ENCODE measurements at places on chromosomes 12 and 14. TPM values are rescaled to one million over a fixed set of nuclear protein-coding genes. Genes with fewer than 3 reads are reported as not detected.

Gene PLEKHD1
- not detected for polyA plus RNA-seq

- no peak for DNase-seq
Observed at GRCh38 chr12:93552427-93552826, 20.0 kb upstream of the SOCS2 start.

Gene TAS2R20
- polyA plus RNA-seq, result 0.03 TPM

- DNase-seq, result no peak
Observed at GRCh38 chr12:79763766-79764452, 73.1 kb upstream of the PAWR start.

DNA sequence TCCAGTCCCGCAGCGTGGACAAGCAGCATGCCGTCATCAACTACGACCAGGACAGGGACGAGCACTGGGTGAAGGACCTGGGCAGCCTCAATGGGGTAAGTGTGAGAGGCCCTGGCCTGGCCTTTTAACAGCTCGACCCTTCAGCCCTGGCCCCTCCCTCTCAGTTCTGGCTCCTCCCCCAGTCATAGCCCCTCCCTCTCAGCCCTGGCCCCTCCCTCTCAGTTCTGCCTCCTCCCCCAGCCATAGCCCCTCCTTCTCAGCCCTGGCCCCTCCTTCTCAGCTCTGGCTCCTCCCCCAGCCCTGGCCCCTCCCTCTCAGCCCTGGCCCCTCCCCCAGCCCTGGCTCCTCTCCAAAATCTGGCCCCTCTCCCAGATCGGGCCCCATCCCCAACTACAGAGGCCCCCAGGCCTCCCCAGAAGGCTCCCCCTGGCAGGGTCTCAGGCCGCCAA, 11.2 kb downstream of the CEP170B start:
- DNase-seq, result no peak

- DNase-seq, result peak; percentile 46
Observed at GRCh38 chr12:14417715-14418114, 52.2 kb downstream of the ATF7IP start.

DNA sequence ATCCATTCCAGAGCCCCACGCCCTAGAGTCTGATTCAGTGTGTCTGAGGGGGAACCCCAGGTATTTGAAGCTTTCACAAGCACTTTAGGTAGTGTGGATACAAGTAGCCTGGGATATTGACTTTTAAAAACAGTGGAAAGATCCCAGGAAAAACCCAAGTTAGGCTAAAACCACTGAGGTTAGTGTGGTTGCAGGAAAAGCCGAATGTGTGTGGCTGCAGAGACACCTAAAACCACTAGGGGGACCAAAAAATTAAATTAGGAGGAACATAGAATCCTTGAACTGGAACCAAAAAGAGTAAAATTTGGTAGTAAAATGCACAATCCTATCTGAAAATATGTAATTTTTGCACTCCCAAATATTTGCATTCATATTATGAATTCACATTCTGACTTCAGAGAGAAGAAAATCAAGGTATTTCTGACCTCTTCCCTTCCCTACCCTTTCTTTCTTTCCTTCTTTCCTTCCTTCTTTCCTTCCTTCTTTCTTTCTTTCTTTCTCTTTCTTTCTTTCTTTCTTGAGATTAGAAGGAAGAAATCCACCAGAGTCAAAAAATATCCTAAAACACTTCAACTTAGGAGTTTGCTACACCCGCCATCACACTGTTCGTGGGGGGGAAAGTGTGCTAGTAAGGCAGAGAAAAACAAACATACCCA, 37.8 kb downstream of the SLCO1A2 start:
- DNase-seq, result no peak

DNA sequence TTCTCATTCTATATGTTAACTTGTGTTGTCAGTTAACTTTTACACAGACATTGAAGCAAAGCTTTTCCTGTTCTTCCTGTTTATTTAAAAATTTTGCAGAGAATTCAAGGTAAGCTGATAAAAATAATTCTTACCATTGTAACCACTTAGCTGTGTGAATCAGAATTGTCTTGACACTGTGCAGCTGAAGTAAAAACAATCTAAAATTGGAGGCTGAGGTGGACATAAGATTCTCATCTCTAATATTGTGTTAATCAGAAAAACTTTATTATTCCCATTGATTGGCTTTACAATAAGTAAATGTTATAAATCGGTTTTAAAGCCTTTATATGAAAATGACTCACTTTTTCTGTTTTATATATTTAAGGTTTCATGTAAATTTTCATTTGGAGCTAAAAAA, 240.3 kb upstream of the PLEKHG7 start:
- DNase-seq, result no peak

Gene SLCO1B3
- polyA plus RNA-seq, result 33.1 TPM

- peak; percentile 40 for DNase-seq
Observed at GRCh38 chr12:112107306-112108201, 1.0 kb downstream of the NAA25 start.

DNA sequence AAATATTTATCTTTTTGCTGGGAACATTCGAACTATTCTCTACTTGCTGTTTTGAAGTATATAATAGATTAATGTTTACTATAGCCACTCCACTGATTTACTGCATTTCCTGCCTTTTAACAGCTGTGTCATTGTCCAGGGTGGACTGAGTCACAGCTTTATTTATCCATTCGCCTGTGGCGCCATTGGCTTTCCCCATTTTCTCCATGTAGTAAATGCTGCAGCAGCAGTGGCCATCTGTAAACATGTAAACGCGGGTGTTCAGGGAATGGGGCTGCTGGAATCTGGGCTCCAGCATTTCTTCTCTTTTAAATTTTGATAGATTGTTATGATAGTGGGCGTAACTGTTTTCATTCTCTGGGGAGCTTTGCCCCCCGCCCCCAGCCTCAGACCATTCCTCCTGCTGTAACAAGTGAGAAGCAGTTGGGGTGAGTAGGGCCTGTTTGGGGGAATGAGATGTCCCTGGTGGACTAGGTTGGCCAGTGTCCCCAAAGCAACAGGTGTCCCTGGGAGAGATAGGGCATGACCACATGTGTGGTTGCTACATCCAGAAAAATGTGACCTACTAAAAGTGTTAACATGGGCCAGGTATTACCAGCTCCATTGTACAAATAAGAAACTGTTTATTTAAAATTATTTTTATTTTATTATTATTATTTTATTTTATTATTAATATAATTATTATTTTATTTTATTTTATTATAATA, 32.9 kb downstream of the RIN3 start:
- DNase-seq, result no peak

DNA sequence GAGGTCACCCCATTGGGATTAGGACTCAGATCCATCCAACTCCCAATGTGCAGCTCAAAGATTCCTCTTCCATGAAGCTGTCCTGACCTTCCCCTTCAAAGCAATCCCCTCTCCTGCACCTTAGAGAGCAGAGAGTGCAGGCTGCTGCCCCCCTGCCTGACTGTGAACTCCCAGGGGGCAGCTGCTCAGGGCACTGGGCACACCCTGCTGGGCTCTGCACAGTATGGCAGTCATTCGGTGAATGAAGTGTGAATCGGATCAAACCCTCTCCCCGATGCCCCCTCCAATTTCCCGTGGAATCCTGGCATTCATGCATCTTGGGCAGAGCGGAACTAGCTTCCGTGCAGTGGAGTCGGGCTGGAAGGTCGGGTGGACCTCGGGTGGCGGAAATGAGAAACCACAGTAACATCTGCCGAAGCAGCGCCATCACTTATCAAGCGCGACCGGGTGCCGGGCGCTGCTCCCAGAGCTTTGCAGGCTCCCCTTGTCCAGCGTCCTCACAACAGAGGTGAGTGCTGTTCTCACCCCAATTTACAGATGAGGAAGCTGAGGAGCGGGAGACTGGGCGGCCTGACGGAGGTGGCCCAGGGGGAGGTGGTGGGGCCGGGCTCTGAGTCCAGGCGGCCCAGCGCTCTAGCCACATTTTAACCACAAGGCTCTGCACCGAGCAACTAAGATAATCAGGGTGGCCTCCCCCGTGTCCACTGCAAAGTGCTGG, 14.7 kb downstream of the GALNT9 start:
- no peak for DNase-seq

DNA sequence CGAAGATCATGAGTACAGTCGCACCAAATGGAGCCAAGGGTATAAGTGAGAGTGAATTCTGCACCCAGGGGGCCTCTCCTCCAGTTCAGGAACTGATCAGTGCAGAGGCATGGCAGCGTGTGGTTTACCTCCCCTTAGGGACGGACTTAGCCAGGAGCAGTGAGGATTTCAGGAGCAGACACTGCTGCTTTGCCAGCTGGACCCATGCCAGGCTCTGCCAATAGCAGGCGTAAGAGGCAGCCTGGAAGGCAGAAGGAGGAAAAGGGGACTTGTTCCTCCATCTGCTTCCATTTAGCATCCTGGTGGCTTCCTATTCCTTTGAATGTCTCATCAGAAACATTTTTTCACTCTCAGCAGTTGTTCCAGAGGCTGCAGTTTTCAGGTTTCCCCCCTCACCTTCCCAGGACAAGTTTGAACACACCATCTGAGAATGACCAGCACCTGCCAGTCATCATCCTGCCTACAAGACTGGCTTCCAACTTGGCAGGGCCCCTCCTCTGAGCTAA, 137.0 kb upstream of the LMNTD1 start:
- no peak for DNase-seq

Gene MYO1A
- polyA plus RNA-seq, result 0.03 TPM

- no peak for DNase-seq
Observed at GRCh38 chr12:84802161-84802560, 110.4 kb downstream of the SLC6A15 start.

DNA sequence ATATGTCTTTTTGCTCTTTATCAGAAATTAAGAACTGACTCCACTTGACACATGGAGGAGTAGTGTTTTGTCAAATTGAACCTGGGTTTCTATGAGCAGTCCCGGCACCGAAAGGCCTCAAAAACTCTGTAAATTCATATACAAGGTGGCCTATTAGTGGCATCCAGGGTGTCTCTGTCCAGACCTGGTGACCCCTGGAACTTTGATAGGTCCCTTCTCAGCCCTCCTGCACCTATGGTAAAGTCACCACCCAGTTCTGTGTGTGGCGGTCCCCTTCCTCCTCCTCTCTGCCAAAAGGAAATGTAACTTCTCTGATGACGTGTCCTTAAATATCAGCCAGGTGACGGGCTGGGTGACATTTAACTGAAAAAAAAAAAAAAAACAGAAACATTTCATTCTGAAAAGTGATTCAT, 204.0 kb upstream of the FOXN3 start:
- DNase-seq, result no peak

DNA sequence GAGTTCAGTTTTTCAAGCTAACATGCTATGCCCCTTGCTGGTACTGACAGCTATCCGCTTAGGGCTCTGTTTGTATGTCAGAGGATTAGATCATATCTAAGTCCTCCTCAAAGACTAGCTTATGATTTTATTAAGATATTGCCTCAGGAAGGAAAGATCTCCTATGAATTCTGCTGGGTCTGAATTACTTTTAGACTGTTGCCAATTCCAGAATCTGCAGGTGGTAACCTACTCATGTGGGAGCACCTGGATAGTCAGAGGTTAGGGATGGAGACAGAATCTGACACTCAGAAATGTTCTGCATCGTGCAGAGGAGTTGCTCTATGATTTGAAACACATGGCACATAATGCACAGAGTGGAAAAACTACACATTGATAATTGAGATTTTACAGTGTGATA, 843.4 kb downstream of the SLC6A15 start:
- no peak for DNase-seq

Gene MYF6
- 0.18 TPM for polyA plus RNA-seq

DNA sequence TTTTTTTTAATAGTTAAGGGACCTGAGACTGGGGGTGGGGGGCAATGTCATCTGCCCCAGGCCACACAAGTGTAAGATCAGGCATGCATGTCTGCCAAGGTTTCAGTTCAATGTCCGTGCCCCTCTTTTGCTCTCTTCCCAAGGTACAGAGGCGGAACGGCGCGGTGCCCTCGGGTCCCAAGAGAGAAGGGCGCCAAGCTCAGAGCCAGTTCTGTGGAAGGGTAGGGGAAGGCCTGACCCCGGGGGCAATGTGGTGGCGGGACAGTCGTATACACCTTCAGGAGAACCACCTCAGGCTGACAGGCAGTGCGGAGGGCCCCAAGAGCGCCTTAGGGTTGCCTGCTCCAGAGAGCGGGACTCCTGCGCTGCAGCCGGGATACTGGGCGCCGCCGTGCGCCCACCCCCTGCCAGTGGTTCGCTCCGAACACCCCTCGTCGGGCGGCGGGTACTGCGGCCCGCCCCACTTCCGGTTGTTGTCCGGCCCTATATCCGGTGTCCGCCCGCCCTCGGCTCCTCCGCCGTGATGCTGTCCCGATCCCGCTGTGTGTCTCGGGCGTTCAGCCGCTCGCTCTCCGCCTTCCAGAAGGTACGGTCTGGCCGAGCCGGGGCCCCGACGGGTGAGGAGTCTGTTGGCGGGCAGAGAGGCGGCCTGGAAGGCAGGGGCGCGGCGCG, at the start of gene DLST:
Gene DLST, plus strand, starts transcription at position 486 of the 672 bp plus-strand sequence. Its CDS starts 38 bp downstream, at position 524.
- DNase-seq, result peak; percentile 92

Gene CEP128
- polyA plus RNA-seq, result 0.61 TPM

- DNase-seq, result no peak
Observed at GRCh38 chr12:180445-180844, 33.5 kb downstream of the SLC6A12 start.

- DNase-seq, result peak; percentile 53
Observed at GRCh38 chr12:111788178-111788654, 21.5 kb downstream of the ALDH2 start.

DNA sequence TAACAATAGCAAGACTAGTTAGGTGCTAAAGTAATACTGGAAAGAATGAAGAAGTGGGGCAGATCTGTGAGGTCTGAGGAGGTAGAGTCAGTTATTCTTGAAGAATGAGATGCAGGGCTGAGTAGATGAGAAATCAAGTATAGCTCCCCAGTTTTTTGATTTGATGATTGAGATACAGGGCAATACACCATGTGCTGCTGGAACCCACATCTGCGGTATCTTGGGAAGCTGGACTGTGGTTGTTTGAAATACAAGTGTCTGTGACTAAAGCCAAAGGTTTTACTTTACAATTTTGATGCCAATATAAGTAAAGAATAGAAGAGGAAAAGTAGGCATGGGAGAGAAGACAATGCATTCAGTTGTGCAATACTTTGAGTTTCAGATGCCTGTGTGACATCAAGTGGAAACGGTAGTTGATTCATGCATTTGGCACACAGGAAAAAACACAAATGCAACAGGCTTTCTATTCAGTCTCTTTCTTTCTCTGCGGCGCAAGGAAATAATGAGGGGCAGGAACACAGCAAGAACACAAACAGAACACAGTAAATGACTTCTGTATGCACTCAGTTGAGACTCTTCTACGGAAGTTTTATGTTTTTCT, 190.2 kb upstream of the SLC38A2 start:
- DNase-seq, result no peak

Gene DEGS2
- polyA plus RNA-seq, result 0.42 TPM

DNA sequence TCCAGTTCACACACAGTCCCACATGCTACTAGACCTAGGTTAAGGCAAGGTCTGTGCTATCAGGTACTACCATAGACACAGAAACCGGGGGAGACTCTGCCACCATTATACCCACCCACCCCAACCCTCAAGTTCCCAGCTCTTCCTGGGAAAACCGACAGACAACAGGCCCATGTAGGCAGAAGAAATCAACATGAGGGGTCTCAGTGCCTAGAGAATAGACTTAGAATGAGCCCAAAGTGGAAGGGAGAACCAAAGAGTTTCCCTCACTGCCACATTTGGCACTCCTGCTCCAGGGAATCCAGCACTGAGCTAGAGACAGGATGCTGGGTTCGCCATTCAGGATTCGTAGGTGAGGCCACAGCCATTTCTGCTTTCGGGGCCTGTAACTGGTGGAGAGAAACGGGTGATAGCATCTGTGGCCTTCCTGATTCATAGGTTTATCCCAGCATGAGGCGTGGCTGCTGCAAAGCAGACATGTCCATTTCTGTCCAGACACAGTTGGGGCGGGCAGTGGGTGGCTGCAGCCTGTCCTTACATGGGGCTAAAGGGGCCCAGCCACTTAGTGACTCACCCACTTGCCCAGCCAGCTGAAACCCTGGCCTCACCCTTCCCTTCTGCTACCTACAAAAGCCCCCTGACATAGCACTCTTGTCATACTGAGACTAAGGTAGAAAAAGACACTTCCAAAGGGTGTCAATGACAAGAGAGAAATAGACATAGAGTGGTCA, 69.4 kb downstream of the IRF2BPL start:
- no peak for DNase-seq

Gene FAR2
- 0.81 TPM for polyA plus RNA-seq

Measured in liver (tissue), 10 donors.